ENCODE measurements at places on chromosomes 5 and 9.

- no peak for DNase-seq
Measured at GRCh38 chr9:114852050-114852594, 46.3 kb upstream of the TNFSF15 start.

GRCh38 chr5:416636-416960 is 26.4 kb upstream of the EXOC3 start:
- DNase-seq: no peak

DNA sequence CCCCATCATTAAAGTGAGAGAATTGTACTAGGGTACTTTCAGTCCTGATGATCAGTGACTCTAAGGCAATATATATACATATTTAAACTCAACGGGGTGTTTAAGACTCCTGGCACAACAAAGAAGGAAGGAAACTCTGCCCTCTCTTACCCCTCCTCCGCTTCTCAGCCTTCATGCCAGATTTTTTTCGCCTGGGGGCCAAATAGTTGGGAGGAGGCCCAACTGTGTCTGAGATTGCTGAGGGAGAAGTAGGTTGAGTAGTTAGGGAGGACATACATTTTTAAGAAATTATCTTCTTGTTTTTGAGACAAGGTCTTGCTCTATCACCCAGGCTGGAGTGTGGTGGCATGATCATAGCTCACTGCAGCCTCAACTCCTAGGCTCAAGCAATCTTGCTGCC is 127.7 kb upstream of the SHB start:
- DNase-seq: no peak

GRCh38 chr5:91158011-91158410 is 225.1 kb downstream of the ARRDC3 start:
- no peak for DNase-seq

DNA sequence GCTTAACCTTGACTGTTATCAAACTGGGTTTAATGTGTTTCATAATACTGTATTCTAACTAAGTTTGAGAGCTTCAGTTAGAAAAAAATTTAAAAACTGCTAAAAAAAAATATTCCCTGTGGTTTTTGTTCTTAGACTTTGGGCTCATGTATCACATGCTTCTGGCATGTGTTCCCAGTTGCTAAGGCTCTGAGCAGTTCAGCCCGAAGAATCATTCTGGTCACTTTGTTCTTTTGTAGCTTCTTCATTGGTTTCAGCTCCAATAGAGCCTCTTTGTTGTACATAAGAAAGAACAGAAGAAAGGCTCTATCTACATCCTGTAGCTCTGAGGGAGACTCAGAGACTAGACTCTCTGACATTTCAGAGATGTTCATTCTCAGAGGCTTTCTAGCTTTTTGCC is 25.6 kb downstream of the KCNN2 start:
- no peak for DNase-seq

GRCh38 chr5:106476630-106477029 is 1194.1 kb downstream of the EFNA5 start:
- no peak for DNase-seq

- no peak for DNase-seq
Measured at GRCh38 chr5:127290946-127291693, 524 bp downstream of the MEGF10 start.

DNA sequence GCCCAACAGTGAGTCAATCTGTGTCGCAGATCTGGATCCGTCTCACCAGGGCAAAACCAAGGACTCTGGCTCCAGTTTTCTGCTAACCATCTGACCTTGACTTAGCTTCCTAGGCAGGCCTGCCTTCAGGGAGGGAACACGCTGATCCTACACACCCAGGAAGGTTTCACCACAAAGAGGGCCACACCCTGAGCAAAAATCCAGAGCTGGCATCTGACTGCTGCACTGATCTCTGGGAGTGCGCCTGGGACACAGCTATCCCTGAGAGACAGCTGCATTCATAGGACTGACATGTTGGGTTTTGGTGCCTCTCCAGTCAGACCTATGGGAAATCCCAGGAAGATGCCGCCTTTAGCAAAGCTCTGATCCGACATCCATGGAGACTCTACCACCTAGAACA is 47.5 kb downstream of the CDK5RAP2 start:
- no peak for DNase-seq

DNA sequence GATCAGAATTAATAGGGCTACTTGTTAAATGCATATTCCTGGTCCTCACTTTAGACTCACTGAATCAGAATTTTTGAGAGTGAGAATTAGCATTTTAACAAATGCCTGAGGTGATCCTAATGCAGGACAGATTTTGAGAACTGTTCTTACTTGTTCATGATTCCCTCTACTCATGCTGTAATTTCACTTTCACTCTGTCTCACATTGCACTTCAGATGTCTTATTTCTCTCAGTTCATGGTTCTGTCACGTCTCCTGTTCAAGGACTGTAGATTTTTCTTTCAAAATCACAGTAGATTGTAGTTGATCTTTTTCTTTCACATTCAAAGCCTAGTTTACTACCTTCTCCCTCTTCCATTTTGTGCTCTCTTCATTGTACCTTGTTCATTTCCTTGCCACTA is 54.3 kb downstream of the ADGRV1 start:
- DNase-seq: no peak

- DNase-seq: no peak
Measured at GRCh38 chr5:63743096-63743798, 219.0 kb downstream of the HTR1A start.

DNA sequence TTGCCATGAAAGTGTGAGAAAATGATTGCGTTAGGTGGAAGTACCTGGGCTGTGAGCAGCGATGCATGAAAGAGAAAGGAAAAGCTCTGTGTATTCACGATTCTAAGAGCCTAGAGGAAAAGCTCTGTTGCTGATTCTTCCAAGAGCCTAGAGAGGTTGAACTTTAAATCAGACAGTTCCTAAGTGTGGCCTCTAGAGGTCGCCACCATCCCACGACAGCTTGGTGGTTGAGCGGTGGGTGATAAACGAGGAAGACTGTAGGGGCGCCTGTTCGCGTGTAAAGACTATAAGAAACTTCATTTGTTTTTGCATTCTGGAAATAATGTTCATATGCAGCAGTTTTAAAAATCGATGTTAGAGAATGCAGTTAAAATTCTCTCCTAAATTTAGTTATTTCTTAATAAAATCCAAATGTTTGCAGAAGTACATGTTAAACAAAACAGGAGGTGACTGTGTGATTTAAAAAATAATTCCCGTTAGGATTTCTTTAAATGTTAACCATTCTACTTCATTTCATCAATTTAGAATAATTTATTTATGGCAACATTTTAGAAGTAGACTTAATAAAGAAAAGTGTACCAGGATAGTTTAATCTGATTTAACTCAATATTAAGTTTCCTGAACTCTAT is 107.7 kb downstream of the TENT4A start:
- no peak for DNase-seq

- no peak for DNase-seq
Measured at GRCh38 chr9:112705768-112706427, 12.0 kb downstream of the INIP start.

- no peak for DNase-seq
Measured at GRCh38 chr9:70635790-70636189, 221.3 kb upstream of the KLF9 start.

GRCh38 chr5:157821822-157822622 is 36.9 kb downstream of the CLINT1 start:
- DNase-seq: no peak

GRCh38 chr9:133117271-133118178 is 3.5 kb downstream of the RALGDS start:
- DNase-seq: no peak

DNA sequence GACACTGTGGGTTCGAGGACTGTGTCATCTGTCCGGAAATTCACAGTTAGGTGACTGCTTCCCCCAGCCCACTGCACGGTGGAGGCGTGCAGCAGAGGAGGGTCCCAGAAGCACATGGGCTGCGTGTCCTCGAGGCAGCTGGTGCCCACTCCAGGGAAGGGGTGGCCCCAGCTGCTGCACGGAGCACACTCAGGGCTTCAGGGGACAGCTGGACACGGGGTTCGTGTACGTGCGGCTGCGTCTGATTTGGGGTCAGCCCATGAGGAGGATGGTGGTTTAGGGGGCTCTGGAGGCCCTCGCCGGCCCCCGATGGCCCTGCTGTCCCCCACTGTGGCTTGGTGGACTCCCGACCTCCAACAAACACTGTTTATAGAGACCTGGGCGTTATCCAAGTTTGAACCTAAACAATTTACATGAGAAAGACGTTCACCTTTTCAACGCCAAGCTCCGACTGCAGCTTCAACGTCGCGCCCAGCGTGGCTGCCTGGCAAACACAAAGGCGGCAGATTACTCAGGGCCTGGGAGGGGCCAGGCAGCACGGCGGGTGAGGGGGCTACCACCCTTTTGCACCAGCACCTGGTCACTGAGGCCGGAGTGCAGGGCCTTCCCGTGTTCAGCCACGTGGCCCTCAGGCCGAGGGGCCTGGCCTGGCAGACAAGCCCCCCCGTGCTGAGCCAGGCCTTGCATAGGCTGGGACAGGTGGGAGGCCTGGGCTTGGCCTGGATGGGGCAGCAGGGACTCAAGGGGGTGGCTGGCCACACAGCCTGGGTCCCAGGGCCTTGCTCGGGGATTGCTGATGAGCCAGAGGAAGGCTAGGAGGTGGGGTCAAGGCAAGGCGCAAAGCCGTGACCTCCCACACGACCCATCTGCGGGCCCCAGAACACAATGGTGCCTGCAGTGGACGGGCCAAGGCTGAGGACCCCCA is 55.2 kb downstream of the EXD3 start:
- no peak for DNase-seq

DNA sequence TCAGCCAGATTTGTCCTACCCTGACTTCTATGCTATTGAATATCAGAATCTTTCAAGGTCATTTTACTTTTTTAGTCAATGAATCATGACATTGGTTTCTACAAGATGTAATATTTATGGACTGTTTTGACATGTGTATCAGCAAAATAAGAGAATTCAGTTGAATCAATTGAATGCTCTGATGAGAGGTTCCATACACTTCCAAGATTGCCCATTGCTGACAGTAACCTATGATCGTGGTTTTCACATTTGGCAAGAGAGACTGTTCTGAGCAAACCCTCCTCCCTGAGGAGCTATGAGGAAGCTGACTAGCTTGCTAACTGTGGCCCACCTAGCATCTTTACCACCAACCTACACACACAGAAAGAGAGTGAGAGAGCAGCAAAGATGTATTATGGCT is 56.7 kb upstream of the FST start:
- DNase-seq: no peak

GRCh38 chr9:133998915-133999595 is 6.9 kb upstream of the VAV2 start:
- DNase-seq: no peak

- DNase-seq: no peak
Measured at GRCh38 chr9:14824481-14824880, 85.7 kb downstream of the FREM1 start.

DNA sequence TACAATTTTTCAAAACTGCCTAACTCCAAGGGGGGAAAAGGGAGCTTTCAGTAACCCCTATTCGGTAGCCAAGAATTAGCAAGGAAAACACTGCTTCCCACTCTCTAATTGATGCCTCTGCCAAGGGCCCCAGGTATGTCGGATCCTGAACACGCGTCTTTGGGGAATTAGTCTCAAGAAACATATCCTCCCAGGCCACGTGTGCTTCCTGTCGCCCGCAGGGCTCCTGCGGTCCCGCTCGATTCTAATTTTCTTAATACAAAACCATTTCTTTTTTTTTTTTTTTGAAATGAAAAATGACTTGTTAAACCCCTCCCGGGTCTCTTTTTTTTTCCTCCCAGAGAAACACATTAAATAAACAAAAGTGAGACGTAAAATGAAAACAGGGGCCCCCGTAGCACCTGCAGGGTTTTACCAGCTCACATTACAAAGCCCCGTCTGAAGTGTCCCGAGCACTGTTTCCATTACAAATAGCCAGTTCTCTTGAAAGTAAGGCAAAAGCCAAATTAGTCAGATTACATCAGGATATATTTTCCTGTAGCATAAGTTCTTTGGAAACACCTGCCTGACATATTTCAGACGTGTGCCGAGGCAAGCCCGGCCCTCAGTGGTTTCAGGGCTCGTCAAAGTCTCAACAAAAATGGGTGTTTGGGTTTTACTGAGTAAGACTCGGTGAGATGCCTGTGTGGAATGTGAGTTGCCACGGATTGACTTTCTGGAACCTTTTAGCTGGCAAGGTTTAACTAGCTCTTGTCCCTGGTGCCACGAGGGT is 21.5 kb downstream of the SMIM23 start:
- no peak for DNase-seq

All from stimulated activated CD8-positive, alpha-beta memory T cell treated with anti-CD3 and anti-CD28 coated beads, Interleukin-15, amount 100 ng/mL, for 4 hours (primary cell).